ENCODE measurements at places on chromosomes 1 and 21.

- DNase-seq: peak; percentile 48
These were observed 38.6 kb upstream of the GPR137B start for GRCh38 chr1:236103646-236104218.

- DNase-seq: no peak
These were observed 4.9 kb upstream of the LAD1 start for GRCh38 chr1:201404055-201404454.

DNA sequence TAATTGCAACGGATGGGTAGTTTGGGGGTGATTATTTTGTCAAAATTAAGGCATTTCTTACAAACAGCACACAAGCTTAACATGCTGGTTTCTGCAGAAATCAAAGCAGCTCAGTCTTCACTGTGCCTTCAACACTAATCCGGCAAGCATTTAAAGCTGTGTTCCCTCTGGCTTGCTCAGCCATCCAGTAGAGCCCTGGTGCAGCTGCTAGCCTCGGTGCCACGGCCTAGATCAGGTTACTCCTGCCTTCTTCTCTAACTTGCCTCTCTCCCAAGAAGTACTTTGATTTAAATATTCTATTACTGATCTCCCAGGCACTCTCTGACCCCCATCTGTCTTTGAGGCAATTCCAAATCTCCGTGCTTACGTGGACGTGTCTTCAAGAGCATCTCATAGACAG lies 85.6 kb downstream of the GREM2 start:
- DNase-seq: peak; percentile 78

- no peak for DNase-seq
These were observed 32.5 kb upstream of the SARS1 start for GRCh38 chr1:109181085-109181806.

GRCh38 chr1:33271666-33272505 lies 15.6 kb downstream of the ZNF362 start:
- DNase-seq: no peak

DNA sequence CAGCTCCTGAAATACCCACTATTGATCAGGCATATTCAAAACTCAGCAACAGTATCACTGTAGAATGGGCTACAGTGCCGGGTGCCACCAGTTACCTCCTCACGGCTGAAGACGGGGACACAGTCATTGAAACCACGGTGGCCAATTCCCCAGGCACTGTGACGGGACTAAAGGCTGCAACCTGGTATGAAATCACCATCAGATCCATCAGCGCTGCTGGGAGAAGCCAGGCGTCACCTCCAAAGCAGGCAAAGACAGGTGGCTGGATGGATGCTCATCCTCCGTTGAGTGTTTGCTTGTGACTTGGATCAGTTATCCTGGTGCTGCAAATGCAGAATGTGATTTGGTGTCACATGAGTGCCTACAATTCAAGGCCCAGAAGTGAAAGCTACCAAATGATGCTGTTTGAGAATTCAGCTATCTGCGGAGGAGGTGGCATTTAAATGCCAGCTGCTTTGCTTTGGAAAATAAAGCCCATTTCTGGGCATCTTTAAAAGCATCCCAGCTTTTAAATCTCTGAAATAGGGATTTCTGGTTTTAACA lies 5.1 kb downstream of the FNDC7 start:
- DNase-seq: no peak

DNA sequence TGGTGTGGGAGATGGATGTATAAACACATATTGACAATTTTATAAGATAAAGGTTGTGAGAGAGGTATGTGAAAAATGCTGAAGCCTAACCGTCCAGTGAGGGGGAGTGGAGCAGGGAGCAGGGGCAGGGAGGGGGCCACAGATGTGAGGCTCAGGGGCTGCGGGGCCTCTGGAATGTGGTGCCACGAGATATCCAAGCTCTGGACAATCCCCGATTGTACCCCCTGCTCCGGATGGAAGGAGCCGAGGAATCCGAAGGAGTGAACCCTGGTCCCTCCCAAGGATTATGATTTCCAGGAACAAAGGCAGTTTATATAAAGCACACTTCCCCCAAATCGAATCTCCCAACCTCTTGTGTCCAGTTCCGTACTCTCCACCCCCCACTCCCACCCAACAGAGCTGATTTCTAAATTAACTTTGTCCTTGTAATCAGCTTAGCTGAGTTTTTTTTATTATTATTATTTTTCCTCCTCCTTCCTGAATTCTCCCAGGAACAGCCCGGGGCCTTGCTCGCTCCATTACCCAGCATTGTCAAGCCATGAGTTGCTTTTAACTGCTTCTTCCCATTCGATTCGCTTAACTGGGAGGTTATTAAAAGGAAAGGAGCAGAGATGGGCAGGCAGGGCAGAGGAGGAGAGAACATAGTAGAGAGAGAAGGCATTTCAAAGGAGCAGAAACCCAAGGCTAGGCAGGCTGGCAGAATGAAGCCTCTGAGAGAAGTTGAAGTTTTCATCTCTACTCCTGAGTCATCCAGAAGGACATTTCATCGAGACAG lies 9.4 kb downstream of the KIRREL1 start:
- DNase-seq: peak; percentile 46

DNA sequence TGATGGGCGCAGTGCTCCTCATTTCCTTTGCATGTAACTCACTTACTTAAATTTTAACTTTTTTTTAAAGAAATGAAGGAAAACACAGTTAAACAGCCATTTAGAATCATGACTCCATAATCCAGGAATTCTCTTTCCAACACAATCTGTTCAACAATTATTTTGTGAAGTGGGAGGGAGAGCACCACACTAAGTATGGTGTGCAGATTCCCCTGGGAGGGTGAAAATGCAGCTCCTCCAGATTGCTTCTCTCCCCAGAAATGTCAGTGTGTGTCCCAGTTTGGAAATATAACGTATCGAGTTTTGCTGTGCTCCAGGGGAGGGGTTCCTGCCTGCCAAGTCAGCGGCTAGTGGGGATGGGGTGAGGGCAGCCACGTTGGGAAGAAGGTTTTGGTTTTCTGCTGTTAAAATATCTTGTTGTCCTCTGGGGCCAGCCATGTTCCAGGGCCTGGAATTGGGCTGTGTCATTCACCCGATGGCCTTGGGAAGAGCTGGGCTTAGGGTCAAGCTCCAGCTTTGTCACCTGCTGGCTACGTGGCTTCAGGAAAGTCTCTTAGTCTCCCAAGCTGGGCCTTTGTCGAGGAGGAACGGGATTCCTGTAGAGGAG lies 17.3 kb upstream of the DISP3 start:
- no peak for DNase-seq

GRCh38 chr1:246790364-246790763 lies 66.2 kb downstream of the SCCPDH start:
- no peak for DNase-seq

- DNase-seq: no peak
These were observed 13.9 kb downstream of the CHIT1 start for GRCh38 chr1:203215573-203215972.

All from LHCN-M2 (cell line).